ENCODE measurements at places on chromosomes 13 and 19.
A peak's percentile ranks its signal among the peaks of the same experiment; 100 is the strongest.

DNA sequence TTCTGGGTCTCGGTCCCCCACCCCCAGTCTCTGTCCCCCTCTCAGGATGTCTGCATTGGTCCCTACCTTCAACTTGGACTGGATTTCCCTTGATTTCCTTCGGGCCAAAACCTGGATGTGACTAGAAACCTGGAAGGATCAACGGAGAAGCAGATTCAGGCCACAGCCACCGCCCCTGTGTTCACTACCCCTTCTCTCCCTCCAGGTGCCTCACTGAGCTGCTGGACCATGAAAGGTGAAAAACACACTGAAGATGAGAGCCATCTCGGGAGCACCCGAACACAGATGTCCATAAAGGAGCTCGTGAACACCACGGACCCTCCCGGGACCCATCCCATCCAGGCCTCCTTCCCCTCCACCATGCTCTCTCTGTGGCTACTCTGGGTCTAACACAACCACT is 5.0 kb downstream of the TEAD2 start:
- DNase-seq = no peak

GRCh38 chr13:23995283-23996073 is 98.2 kb upstream of the C1QTNF9B start:
- no peak for DNase-seq

DNA sequence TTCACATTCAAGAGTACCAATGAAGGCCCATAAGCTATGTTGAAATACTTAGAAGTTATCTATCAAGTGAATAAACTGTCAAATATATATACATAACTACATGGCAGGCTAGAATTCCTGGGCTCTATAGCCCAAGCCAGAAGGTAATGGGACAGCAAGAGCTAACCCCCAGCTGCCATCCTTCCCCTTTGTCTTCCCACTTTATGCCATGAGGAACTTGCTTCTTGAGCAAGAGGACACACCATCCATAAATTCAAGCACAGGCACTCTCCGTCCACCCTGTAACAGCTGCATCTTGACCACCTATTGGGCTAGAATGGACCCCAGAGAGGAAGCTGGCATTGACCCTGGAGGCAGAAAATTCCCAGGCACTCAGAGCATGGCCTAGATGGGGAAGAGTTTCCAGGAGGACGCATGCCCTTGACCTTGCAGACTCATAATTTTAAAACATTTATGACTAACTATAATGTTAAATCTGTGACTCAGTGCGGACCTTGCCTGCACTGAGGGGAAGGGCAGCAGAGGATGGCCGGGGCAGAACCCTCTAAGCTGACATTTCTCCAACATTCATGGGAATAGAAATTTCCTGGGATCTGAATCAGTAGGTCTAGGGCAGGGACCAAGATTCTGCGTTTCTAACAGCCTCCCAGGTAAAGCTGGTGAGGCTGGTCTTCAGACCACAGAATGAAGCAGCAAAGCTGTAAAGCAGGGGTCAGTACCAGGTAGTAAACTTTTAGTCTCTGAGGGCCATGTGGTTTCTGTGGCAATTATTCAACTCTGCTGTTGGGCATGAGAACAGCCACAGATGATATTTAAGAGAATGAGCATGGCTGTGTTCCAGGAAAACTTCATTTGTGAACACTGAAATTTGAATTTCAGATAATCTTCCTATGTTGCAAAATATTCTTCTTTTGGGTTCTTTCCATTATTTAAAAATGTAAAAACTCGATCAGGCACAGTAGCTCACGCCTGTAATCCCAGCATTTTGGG is 71.4 kb upstream of the CLDN10 start:
- no peak for DNase-seq

- no peak for DNase-seq
These were observed 56.7 kb downstream of the STARD13 start for GRCh38 chr13:33228648-33229445.

DNA sequence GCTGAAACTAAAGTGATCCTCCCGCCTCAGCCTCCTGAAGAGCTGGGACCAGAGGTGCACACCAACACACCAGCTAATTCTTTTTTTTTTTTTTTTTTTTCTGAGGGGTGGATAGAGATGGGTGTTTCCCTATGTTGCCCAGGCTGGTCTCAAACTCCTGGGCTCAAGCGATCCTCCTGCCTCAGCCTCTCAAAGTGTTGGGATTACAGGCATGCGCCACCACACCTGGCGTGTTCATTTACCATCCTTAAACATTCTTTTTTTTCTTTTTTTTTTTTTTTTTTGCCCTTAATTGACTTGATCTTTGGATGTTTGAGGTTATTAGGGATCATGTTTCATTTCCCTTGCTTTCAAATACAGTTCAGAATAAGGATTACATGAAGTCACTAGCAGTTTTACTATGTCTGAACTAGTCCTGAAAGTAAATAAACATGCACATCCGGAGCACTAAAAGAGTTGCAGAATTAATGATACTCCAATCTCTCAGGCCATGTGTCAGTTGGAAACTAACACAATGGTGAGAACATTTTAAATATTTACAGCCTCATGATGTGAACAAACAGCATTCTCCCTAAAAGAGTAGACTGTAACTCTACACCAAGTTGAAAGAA is 10.2 kb downstream of the UTP14C start:
- DNase-seq = no peak

DNA sequence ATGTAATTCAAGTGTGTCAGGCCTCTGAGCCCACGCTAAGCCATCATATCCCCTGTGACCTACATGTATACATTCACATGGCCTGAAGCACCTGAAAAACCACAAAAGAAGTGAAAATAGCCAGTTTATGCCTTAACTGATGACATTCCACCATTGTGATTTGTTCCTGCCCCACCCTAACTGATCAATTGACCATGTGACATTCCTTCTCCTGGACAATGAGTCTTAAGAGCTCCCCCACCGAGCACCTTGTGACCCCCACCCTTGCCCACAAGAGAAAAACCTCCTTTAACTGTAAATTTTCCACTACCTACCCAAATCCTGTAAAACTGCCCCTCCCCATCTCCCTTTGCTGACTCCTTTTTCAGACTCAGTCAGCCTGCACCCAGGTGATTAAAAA is 52.1 kb upstream of the ARHGEF7 start:
- DNase-seq = no peak

DNA sequence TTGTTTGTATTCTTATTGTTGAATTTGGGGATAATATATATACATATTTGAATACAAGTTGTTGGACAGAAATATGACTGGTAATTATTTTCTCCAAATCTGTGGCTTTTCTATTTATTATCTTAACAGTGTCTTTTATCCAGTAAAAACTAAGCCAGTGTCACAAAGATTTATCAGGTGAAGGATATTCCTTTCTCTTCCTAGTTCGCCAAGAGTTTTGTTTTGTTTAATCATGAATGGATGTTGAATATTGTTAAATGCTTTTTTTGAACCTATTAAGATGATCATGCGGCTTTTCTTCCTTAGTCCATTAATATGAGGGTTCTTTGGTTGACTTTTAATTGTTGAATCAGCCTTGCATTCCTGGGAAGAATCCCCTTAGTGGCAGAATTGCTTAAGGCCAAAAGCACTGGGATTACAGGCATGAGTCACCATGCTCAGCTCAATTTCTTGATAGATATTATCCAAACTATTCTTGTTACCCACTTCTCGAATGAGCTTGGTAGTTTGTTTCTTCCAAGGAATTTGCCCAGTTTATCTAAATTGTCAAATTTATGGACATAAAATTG is 53.3 kb downstream of the TEX26 start:
- no peak for DNase-seq

DNA sequence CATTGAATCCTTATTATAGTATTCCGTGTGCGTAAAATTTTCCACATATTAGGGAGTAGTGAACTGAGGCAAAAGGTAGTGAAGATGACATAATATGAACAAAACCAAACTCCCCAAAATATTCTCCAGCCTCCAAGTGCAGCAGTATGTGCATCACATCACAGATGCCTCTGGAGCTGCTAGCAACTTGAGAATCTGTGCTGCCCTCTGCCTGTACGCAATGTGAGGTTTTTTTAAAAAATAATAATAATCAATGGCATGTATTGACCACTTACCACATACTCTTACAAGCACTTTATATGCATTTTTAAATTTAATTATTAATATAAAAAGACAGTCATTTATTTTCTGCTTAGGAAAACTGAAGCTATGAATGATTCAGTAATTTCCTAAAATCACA is 583.0 kb upstream of the SPRY2 start:
- no peak for DNase-seq

DNA sequence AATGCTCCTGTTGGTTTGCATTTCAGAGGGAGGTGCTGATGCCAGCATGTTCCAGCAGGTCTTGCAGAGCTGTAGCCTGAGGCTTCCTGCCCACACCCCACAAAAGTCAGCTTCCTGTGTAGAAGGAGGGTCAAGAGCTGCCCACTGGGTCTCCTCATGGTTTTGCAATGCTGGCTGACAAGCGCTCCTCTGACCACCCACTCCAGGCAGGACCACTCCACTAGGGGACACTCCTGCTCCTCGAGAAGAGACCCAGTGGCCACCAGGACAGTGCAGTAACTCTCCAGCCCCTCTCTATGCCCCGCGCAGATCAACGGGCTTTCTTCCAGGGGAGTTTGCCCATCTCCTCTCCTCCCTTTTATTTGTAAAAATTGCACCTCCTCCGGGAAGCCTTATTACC is 72.9 kb upstream of the UQCRFS1 start:
- DNase-seq = no peak

GRCh38 chr19:45770192-45771101 is 1.4 kb upstream of the SIX5 start:
- peak; percentile 91 for DNase-seq

DNA sequence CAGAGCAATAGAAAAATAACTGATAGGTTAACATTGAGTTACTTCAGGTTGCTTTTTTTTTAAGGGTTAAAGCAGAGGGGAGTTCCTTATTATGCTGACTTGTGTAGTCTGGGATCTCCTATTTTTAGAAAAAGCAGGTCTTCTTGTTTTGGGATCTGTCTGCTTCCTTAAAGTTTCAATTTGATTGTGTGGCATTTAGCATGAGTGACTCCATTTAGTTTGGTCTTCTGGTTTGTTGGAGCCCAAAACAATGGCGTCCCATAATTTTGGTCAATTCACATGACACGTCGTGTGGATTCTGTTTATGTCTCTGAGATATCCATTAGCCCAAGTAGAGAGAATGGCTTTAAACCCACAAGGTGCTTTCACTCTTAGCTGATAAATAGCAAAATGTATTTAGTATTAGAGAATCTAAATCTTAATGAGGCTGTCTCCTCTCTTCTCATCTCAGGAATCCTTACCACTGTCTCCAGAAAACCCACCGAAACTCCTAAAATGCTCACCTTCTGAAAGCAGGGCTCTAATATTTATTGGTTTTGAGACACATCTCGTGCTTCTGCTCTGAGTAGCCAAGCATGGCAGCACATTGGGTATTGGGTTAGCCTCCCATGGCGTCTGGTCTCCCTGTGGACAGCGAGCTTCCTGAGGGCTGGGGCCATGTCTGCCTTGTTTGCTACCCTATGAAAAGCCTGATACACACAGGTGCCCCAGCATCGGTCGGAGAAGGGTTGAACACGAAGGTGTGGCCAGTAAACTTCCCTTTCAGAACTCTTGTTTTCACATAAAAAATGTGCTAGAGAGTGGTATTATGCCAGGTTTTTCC is 67.2 kb upstream of the GPR183 start:
- no peak for DNase-seq

DNA sequence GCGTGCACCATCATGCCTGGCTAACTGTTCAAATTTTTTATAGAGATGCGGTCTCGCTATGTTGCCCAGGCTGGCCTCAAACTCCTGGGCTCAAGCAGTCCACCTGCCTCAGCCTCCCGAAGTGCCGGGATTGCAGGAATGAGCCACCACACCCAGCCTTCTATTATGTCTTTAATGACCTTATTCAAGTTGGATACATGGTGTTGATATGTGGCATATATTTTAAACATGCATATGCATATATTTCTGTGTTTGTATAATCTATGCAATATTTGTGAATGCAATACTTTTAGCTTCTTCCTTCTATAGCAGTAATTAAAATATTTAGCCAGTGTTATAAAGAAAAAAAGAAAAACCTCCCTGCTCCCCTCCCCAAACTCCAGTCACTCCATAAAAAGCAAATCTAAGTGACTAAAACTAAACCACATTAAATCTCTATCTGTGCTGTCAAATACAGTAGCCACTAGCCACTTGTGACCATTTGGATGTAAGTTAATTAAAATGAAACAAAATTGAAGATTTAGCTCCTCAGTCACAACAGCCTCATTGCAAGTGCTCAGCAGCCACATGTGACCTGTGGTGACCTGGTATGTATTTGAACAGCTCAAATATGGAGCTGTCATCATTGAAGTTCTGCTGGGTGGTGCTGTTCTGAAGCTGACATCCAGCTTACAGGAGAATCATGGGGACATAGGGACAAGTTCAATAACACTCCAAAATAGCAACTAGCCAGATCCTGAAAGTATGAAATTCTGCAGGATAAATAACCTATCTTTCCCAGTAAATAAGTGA is 27.4 kb downstream of the FCGBP start:
- DNase-seq = no peak

DNA sequence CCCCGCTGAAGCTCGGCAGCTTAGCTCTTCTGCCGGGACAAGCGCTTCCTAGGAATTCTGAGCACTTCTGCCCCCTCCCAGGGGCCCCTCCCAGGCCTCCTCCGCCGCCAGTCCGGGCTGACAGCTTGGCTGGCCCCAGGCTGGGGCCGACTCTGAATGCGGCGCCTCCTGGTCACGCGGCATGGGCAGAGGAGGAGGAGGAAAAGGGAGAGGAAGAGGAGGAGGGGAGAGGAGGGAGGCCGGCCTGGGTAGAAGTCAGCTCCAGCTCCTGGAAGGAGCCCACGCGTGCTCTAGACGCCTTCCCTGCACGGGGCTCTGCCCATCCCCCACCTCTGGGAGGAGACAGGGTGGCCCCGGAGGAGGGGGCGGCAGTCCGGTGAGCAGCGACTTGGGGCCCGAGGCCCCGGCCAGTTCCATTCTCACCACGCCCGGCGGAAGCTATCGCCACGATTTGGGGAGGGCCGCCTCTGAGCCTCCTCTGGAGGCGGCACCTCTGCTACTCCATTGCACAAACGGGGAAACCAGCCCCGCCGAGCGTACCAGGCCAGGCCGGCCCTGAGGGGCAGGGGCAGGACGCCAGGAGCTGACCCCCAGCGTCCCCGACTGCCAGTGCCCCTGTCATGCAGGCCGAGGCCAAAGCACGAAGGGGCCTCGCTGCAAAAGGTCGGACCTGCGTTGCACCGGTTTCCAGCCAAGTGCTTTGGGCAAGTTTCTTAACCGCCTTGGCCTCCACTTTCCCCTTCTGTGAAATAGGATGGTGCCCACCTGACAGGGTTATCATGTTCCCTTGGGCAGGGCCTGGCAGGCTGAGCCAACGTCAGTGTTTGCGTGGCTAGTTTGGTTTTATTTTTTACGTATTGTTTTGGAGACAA is 31.6 kb downstream of the CCNE1 start:
- no peak for DNase-seq

- no peak for DNase-seq
These were observed at the start of gene PLIN5 for GRCh38 chr19:4534836-4535658. Gene PLIN5 (minus strand): TSS chr19:4535224. CDS start chr19:4534074, 1,150 bp downstream.

- no peak for DNase-seq
These were observed 19.0 kb upstream of the ISYNA1 start for GRCh38 chr19:18456974-18457373.

- no peak for DNase-seq
These were observed 81.4 kb downstream of the ALOX5AP start for GRCh38 chr13:30816736-30817135.

GRCh38 chr13:19519049-19519448 is 42.3 kb downstream of the TPTE2 start:
- DNase-seq = no peak

- DNase-seq = no peak
These were observed 5.2 kb downstream of the NXNL1 start for GRCh38 chr19:17455308-17456123.

- DNase-seq = no peak
These were observed 87.7 kb downstream of the SGCG start for GRCh38 chr13:23268441-23268840.

GRCh38 chr19:36049080-36049698 is 4.9 kb downstream of the THAP8 start:
- DNase-seq = no peak

GRCh38 chr19:16025108-16026101 is 50.9 kb upstream of the TPM4 start:
- DNase-seq = no peak
